ENCODE measurements at places on chromosomes 1 and 21. TPM values are rescaled to one million over a fixed set of nuclear protein-coding genes. Genes with fewer than 3 reads are reported as not detected.

- H3K27me3 ChIP-seq: no peaks in the 10 kb centered on the region
- H3K4me1 ChIP-seq: no peaks in the 10 kb centered on the region
- DNase-seq: no peak
- no peak overlapping the region for H3K27ac ChIP-seq
- H3K36me3 ChIP-seq: no peaks in the 10 kb centered on the region
Observed at GRCh38 chr1:112800289-112800688, 85.2 kb upstream of the PPM1J start.

DNA sequence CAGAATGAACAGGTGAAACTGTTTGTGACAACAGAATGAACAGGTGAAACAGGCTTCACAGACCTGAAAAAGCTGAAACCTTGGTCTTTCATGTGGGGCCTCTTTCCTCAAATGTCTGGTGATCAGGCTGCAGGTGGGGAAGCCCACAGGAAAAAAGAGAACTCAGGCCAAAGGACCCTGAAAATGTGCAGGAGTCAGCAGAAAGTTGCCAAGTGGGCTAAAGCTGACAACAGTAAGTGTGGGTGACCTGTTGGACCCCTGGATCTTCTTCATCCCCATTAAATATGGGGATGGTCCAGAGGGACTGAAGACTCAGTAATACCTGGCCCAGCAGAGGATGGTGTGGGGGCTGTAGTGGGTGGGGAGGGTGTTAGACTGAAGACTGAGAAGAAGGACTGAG, 9.1 kb upstream of the CHIT1 start:
- H3K27ac ChIP-seq: no peak overlapping the region
- H3K4me1 ChIP-seq: no peaks in the 10 kb centered on the region
- no peaks in the 10 kb centered on the region for H3K36me3 ChIP-seq
- H3K27me3 ChIP-seq: no peaks in the 10 kb centered on the region
- no peak for DNase-seq

DNA sequence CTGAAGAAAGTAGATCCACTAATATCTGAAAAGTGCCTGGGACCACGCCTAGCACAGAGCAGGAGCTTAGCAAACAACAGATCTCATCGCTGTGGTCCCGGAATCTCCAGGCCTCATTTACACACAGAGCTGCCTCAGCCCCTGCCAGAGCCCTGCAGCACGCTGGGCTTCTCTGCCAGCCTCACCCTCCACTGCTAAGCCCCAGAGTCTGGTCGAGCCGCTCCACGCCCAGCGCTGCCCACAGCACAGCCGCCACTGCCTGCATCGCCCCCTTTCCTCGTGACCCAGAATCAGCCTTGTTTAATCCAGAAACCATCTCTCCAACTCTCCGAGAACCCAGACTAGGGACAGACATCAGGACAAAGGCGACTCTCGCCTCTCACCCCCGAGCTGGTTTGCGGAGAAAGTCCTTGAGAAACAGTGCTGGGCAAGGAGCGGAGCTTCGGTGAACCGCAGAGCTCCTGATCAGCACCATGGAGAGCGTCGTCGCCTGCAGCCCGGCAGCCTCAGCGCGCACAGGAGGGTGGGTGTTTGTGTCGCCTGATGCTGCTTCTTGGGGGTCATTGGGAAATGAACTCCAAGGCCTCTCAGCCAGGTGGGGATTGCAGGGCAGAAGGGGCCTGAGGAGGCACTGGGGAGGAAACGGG, 145.1 kb downstream of the NPHP4 start:
- H3K27ac ChIP-seq: no peak overlapping the region
- no peaks in the 10 kb centered on the region for H3K36me3 ChIP-seq
- no peak overlapping the region for H3K4me3 ChIP-seq
- no peaks in the 10 kb centered on the region for H3K4me1 ChIP-seq

DNA sequence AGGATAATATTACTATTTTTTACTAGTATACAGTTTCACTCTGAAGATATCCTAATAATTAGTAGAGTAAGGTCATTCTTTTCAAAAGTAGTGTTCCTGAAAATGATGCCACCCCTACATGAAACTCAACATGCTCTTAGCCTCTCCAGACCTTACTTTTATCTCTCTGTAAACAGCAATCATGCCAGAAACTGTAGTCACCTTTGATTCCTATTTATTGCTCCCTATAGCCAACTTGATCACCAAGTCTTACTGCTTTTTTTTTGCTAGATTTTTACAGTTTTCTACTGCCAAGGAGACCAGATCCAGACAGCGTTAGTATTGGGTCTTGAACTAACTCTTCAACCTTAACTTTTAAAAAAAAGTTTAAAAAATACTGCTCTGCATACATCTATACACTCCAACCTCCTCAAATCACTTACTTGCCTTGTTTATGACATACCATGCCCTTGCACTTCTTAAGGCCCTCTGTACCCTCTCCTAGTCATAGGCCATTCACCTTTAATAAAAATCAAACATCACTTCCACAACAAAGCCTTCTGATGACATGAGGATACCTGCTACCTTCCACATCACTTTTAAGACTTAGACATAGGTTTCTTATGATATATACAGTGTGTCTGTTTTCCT, 36.1 kb downstream of the ZNHIT6 start:
- H3K36me3 ChIP-seq: no peaks in the 10 kb centered on the region
- H3K4me3 ChIP-seq: no peak overlapping the region

GRCh38 chr1:243842978-243843511, 7.0 kb downstream of the AKT3 start:
- H3K4me3 ChIP-seq: no peak overlapping the region
- H3K27ac ChIP-seq: peak overlapping the region; percentile 8
- no peaks in the 10 kb centered on the region for H3K27me3 ChIP-seq
- DNase-seq: no peak
- no peaks in the 10 kb centered on the region for H3K36me3 ChIP-seq
- H3K4me1 ChIP-seq: peaks cover 10% of the 10 kb centered on the region

DNA sequence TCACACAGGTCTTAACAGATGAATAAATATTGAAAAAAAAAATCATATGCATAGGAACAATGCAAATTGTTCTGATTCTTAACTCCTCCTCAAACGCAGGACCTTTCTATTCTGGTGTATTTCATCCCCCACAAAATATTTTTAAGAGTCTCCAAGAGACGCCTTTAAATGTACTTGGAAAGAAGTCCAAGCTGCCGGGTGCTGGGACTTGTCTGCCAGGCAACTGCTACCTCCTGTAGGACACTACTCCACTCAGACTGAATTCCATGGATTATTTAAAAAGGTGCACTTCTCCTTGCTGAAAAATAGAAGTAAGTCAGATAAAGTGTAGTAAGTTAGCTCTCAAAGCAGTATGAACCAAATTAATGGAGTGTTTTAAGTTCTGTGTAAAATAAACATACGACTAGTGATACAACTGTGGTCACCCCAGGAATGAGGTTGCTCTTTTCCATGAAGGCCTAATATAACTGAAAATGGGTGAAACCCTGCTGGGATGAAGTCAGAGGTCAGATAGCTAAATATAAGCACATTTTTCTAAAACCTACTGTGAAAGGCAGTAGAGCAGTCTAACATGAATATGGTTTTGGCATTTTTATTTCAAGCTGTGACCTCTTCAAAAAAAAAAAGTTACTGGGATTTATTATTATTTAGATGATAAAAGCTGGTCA, 189.2 kb upstream of the PBX1 start:
- H3K27ac ChIP-seq: no peak overlapping the region
- no peak overlapping the region for H3K4me3 ChIP-seq
- no peaks in the 10 kb centered on the region for H3K27me3 ChIP-seq
- no peaks in the 10 kb centered on the region for H3K4me1 ChIP-seq
- no peaks in the 10 kb centered on the region for H3K36me3 ChIP-seq

DNA sequence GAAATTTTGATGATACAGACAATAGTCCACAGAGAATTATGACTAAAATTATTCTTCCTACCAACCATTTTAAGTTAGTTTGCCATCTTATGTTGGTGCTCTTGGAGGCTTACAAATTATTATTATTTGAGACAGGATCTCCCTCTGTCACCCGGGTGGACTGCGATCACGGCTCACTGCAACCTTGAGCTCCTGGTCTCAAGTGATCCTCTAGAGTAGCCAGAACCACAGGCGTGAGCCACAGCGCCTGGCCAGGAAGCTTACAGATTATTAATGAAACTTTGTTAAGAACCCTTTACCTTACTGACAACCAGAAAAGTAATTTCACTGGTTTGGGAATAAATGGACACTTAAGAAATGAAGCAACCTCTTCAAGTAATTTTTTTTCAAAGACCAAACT, 8.0 kb upstream of the DNAJB4 start:
- H3K36me3 ChIP-seq: no peaks in the 10 kb centered on the region
- no peak overlapping the region for H3K4me3 ChIP-seq
- no peaks in the 10 kb centered on the region for H3K27me3 ChIP-seq
- peak overlapping the region; percentile 18 for H3K27ac ChIP-seq

- H3K36me3 ChIP-seq: no peaks in the 10 kb centered on the region
- no peaks in the 10 kb centered on the region for H3K27me3 ChIP-seq
- no peak overlapping the region for H3K4me3 ChIP-seq
- H3K4me1 ChIP-seq: no peaks in the 10 kb centered on the region
Observed at GRCh38 chr1:225258811-225259210, 169.0 kb downstream of the LBR start.

DNA sequence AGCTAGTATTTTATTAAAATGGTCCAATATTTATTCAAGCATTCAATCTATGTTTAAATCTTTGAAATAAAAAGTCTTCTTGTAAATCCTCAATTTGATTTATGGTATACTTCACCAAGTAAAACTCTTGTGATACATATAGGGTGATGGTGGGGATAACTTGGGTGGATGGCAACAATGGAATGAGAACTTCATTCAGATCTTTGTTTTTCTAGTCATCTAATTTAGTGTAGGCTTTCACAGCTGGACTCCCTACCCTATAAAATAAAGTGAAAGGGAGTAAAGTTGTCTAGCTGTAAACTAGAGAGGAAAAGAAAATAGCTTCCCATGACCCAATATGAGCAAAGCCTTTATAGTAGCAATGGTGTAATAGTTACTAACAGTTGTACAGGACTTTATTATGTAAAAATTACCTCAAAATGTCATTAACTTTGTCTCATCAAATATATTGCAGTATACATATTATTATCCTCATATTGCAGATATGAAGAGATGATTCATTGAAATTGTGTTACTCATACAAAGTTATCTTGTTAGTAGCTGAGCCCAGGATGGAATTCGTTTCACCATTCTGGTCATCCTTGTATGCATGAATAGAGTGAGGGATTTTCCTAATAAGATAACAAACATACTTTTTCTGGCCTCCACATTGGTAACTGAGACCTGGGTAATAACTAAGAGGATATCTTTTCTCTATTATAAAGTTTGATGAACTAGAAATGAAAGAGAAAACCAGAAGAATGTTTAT, 1377.7 kb upstream of the ADGRL4 start:
- H3K27ac ChIP-seq: no peak overlapping the region
- no peaks in the 10 kb centered on the region for H3K36me3 ChIP-seq
- no peaks in the 10 kb centered on the region for H3K27me3 ChIP-seq
- no peak for DNase-seq
- no peak overlapping the region for H3K4me3 ChIP-seq
- no peaks in the 10 kb centered on the region for H3K4me1 ChIP-seq

GRCh38 chr1:218548764-218549163, 203.6 kb downstream of the TGFB2 start:
- H3K4me1 ChIP-seq: no peaks in the 10 kb centered on the region
- no peaks in the 10 kb centered on the region for H3K36me3 ChIP-seq
- H3K27ac ChIP-seq: no peak overlapping the region
- H3K4me3 ChIP-seq: no peak overlapping the region

- no peaks in the 10 kb centered on the region for H3K36me3 ChIP-seq
- H3K27me3 ChIP-seq: no peaks in the 10 kb centered on the region
- DNase-seq: no peak
Observed at GRCh38 chr1:88670462-88670861, 13.6 kb upstream of the PKN2 start.

DNA sequence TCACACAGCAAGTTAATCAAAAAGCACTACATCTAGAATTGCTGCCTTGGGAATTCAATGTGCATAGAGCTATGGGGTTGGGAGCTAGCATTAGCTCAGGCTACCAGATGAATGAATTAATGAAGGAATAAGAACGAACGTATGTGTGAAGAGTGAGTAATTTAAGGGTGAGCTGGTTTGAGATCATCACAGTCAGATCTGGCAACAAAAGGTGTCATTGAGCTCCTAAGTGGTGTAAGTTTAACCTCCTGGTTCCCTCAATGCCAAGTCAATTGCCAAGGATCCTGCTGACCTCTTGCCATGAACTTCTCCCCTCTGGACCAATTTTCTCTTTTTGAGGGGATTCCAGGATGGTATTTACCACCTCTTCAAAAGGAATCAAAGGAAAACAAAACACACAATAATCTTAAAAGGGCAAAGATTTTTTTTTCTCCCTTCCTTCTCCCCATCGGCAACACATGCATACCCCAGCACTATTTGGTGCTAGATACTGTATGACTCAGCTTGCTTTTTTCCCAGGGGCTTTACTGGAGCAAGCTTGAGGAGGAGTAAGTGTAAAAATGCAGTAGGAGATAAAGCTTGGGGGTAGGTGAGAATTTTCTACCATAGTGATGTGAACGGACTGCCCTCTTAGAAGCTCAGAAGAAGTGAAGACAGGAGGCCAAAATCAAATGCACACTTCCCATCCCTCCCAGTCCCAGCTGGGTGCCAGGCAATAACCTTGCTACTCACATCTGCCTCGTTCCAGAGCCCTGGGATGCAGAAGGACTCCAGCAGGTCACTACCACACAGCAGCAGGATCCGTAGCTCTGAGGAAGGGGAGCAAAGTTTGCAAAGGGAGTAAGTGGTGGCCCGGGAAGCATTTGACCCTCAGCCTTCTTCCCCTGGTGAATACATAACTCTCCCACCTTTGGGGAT, 92.0 kb downstream of the LAMC2 start:
- H3K4me3 ChIP-seq: no peak overlapping the region
- H3K36me3 ChIP-seq: no peaks in the 10 kb centered on the region
- H3K27ac ChIP-seq: no peak overlapping the region
- no peak for DNase-seq
- no peaks in the 10 kb centered on the region for H3K27me3 ChIP-seq

DNA sequence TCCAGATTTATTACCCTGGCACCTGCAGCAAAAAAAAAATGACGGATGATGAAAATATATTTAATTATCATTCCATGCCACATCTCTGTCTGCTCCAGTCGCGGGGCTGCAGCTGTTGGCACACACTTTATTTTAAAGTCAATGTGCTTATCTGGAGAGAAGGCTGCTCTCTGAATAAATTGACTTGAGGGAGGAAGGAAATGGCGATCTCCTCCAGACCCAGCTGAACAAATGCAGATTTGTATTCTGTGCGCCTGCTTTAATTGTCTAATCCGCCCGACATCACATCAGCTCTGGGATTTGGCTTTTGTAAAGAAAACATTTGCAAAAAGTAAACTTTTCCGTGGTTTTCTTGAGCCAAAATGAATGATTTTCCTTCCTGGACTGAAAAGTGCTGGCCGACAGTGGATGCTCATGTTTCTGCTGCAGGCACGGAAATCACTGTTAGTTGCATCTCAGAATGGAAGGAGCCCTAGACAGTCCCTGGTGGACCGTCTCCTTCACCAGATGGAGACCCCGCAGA, 150.2 kb downstream of the CAMTA1 start:
- no peak overlapping the region for H3K4me3 ChIP-seq
- H3K36me3 ChIP-seq: no peaks in the 10 kb centered on the region
- no peaks in the 10 kb centered on the region for H3K4me1 ChIP-seq
- H3K27ac ChIP-seq: no peak overlapping the region
- no peak for DNase-seq

AQP10 gene
- total RNA-seq: not detected

IFNLR1 gene
- total RNA-seq: 9.3 TPM

TMEM53 gene
- 3.9 TPM for total RNA-seq

RUSC1 gene
- 14.9 TPM for total RNA-seq

FOXO6 gene
- 4.2 TPM for total RNA-seq

ZNF648 gene
- total RNA-seq: 0.24 TPM

TNNT2 gene
- not detected for total RNA-seq

TMCC2 gene
- total RNA-seq: 3.5 TPM

All from thyroid gland (tissue), 4 donors.